A549 treated with AZD2906 at 1 μM for 4 hours (cell line): ENCODE measurements at places on chromosomes 11 and 22. TPM values are rescaled to one million over a fixed set of nuclear protein-coding genes. Genes with fewer than 3 reads are reported as not detected.

The PTGDR2 gene
- 0.06 to 0.09 TPM (median 0.07 TPM) in 4 of 5 replicates, not detected in the other for total RNA-seq

The SIK3 gene
- 7.3 to 9.2 TPM (median 7.9 TPM) in 5 replicates for total RNA-seq

The PATE3 gene
- not detected in 5 replicates for total RNA-seq

The SMCO4 gene
- total RNA-seq: 17.0 to 26.1 TPM (median 20.4 TPM) in 5 replicates

The TRIM48 gene
- total RNA-seq: not detected in 5 replicates

The APOL4 gene
- 0.01 to 0.05 TPM (median 0.03 TPM) in 4 of 5 replicates, not detected in the other for total RNA-seq

The ZC3H12C gene
- 6.6 to 10.1 TPM (median 9.0 TPM) in 5 replicates for total RNA-seq

The DDX25 gene
- 0.14 TPM in 1 of 5 replicates, not detected in the others for total RNA-seq

The PARVB gene
- 36.8 to 44.7 TPM (median 41.3 TPM) in 5 replicates for total RNA-seq

The P2RY2 gene
- 9.2 to 11.5 TPM (median 11.2 TPM) in 5 replicates for total RNA-seq

The FIBIN gene
- 0.02 TPM in 1 of 5 replicates, not detected in the others for total RNA-seq

The TEF gene
- total RNA-seq: 0.86 to 1.0 TPM (median 0.92 TPM) in 5 replicates

The OR2D3 gene
- total RNA-seq: not detected in 5 replicates

The SIK2 gene
- total RNA-seq: 7.4 to 9.1 TPM (median 9.0 TPM) in 5 replicates

The OR6A2 gene
- total RNA-seq: not detected in 5 replicates

The HBB gene
- total RNA-seq: 0.24 TPM in 1 of 5 replicates, not detected in the others

The HBE1 gene
- 0.10 to 0.19 TPM (median 0.17 TPM) in 3 of 5 replicates, not detected in the others for total RNA-seq

The TECTA gene
- total RNA-seq: 0.02 to 0.14 TPM (median 0.06 TPM) in 5 replicates

The CCS gene
- 23.6 to 30.6 TPM (median 27.5 TPM) in 5 replicates for total RNA-seq

The OR10A2 gene
- total RNA-seq: not detected in 5 replicates

The PRRG4 gene
- total RNA-seq: 1.8 to 2.3 TPM (median 2.0 TPM) in 5 replicates

The FAM83F gene
- total RNA-seq: 0.01 TPM in 1 of 5 replicates, not detected in the others

The IRAG1 gene
- 0.03 to 0.09 TPM (median 0.07 TPM) in 5 replicates for total RNA-seq

The LRP4 gene
- 7.1 to 7.9 TPM (median 7.6 TPM) in 5 replicates for total RNA-seq

The C11orf86 gene
- total RNA-seq: 42.7 to 73.3 TPM (median 62.7 TPM) in 5 replicates

The VSTM5 gene
- 0.02 TPM in 2 of 5 replicates, not detected in the others for total RNA-seq

The MS4A6E gene
- not detected in 5 replicates for total RNA-seq

The FGF3 gene
- not detected in 5 replicates for total RNA-seq

The EFCAB6 gene
- 0.28 to 0.70 TPM (median 0.42 TPM) in 5 replicates for total RNA-seq

The ANAPC15 gene
- 76.2 to 90.1 TPM (median 88.6 TPM) in 5 replicates for total RNA-seq

The CNGA4 gene
- 0.03 to 0.08 TPM (median 0.06 TPM) in 3 of 5 replicates, not detected in the others for total RNA-seq

The PKNOX2 gene
- total RNA-seq: 0.02 TPM in 1 of 5 replicates, not detected in the others

The MYOD1 gene
- total RNA-seq: 0.03 to 0.05 TPM (median 0.03 TPM) in 3 of 5 replicates, not detected in the others

The PIK3C2A gene
- 10.8 to 16.3 TPM (median 14.4 TPM) in 5 replicates for total RNA-seq
